NK-92 treated with Interleukin-12 subunit alpha and Interleukin-12 subunit beta, amount 100 ng/mL, for 24 hours (cell line): ENCODE measurements at places on chromosomes 4 and X.

- no peak for DNase-seq
Observed at GRCh38 chr4:47972181-47972580, 44.3 kb downstream of the CNGA1 start.

DNA sequence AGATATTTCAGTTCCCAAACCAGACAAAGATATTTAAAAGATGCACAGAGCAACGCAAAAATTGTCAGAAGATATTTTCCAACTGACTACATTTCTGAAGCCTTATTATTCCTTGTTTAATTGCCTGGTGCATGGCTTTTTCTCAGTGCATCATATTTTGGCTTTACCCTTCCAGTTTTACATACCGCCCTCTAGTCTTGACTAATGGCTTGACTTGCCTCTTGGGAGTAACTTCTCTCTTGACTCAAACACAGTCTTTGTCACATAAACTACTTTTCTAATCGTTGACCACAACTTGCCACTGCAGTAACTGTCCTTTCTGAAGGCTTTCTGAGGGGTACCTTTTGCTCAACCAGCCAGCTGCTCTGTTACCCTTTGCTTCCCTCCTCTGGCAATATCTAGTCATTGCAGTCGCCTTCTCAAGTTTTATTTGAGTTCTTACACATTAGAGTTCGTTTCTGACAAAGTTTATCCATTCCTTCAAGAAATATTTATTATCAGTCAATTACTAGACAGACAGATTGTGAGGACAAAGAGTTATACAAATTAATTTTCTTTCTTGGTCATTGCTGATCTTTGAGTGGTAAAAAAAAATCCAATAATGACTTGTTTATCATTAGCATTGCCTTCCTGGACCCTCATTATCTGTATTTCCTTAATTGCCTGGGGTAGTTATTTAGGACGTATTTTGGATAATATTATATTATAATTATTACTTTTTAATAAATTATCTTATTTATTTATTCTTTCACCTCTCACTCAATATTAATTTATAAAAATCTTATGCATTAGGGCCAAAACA lies 506.9 kb upstream of the PCDH10 start:
- no peak for DNase-seq

- DNase-seq: no peak
Observed at GRCh38 chrX:97260679-97261078, 377.0 kb downstream of the RPA4 start.

DNA sequence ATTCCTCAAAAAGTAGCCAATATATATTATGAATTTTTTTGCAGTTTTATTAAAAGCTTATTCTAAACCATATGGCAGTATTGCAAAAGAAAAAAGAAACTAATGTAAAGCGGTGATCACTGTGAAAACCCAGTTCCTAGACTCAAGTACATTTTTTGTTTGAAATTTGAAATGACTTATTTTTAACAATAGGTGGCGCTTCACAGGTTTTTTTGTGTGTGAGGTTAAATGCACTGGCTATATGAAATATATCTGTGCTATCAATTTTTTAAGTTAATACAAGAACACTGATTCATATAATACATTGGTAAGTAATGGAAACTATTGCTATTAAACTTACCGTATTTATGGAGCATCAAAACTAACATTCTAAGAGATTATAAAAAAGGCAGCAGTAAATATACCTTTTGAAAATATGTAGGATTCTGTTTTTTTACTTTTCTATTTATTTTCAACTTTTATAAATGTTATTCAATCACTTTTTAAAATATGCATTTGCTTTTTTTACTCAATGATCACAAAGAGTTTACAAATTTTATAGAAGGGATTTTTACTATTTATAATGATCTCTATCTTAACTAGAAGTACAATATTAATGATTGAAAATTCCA lies 5.6 kb upstream of the SPRY1 start:
- no peak for DNase-seq

DNA sequence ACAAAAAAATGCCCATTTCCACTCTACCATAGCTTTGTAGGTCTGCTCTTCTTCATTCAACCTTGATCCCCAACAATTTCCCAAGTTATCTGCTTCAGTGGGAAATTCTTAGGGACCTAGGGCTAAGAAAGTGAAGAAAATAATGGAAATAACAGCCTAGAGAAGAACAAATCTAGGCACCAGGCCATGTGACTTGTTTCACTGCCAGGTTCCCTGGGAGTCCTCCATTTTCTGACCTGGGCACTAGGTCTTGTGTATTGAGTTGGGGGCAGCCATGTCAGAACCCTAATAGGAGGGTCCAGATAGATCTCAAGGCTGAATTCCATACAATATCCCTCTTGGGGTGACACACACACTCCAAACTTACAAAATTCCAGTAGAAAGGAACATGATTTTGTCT lies 194.6 kb upstream of the STK26 start:
- no peak for DNase-seq

DNA sequence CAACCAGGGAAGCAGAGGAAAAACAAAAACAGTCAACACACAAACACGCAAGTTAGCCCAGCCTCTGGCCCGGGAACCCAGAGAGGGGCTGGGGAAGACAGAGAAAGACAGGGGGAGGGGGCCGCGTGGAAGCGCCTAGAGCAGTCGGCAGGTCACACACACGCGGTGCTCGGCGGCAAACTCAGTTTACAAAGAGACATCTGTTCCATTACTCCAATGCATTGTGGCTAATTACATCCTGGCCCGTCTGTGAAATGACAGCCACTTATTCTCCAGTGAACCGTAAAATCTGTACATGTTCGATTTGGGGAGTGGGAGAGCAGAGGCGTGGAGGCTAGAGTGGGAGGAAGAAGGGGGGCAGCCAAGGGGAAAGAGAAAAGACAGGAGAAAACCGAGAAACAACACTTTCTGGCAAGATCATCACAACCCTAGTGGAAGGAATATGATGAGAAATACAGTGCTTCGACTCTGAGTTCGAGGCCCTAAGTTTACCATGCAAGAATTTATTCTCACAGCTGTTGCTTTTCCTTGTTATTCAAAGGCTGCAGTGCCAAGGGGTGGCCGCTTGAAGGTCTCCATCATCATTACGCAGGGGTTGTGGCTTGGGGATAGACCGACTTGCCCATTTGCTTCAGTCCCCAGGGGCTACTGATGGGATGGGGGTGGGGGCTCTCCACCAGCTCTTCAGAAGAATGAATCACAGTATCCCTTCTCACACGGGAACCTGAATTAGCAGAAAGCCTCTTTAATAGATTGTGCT lies 167.7 kb downstream of the MGST2 start:
- DNase-seq: no peak

GRCh38 chrX:38868941-38869401 lies 67.7 kb downstream of the MID1IP1 start:
- DNase-seq: no peak

DNA sequence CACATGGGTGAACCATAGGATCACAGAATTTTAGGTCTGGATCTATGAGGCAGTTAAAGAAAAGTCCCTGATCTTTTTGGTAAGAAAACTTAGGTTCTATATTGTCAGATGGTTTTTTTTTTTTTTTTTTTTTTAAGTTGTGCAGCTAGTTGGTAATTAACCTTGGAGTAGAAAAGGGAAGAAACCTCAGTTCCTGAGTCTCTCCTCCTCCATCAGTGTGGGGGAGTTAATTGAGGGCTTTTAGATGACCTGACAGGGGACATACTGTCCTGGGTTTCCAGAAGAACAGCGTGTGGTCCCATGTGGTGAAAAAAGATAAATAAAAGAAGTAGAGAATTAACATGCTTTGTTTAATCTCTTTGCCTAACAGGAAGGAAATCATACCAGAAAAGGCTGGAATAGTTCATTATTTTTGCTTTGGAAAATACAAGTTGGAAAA lies 123.7 kb downstream of the ARHGAP10 start:
- no peak for DNase-seq

GRCh38 chr4:119103263-119103662 lies 32.4 kb upstream of the MYOZ2 start:
- no peak for DNase-seq
